ENCODE measurements at places on chromosomes 2 and 18.

DNA sequence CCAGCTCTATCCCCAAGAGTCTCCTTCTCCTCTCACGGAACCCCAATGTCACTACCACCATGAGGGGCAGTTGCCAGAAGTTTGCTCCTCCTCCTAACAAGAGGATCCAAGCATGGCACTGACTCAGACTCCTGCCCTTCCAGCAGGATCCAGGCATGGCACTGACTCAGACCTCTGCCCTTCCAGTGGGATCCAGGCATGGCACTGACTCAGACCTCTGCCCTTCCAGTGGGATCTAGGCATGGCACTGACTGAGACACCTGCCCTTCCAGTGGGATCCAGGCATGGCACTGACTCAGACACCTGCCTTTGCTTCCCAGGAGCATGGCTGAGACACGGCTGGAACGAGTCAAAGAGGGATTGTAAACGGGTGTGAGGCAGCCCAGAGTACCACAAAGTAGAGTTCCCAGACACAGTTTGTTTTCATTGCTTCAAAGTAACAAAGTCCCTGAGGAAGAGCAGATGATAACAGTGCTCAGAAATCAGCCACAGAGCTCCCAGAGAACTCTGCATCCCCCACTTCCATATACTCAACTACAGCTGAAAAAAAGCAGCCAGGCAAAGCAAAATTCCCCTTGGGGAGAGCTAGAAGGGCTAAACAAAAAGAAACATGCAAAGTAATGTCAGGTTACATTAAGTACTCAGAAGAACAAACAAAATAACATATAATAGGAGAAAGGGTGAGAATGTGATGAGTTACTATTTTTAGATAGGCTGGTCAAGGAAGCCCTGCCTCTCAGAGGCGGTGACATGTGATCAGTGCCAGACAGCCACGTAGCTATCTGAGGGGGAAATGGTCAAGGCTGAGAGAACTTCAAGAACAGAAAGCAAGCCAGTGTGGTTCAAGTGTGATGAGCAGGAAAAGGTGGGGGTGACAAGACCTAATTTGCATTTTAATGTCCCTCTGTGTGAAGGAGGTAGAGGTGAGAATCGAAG lies 3.0 kb downstream of the BUB1 start:
- peak; percentile 30 for DNase-seq

- DNase-seq: peak; percentile 31
Measured at GRCh38 chr2:206442833-206443734, at the start of gene ADAM23. Gene ADAM23 (plus strand): TSS chr2:206443532. CDS start chr2:206443867, 335 bp downstream.

- DNase-seq: peak; percentile 80
Measured at GRCh38 chr2:237282568-237283128, 131.3 kb downstream of the COL6A3 start.

DNA sequence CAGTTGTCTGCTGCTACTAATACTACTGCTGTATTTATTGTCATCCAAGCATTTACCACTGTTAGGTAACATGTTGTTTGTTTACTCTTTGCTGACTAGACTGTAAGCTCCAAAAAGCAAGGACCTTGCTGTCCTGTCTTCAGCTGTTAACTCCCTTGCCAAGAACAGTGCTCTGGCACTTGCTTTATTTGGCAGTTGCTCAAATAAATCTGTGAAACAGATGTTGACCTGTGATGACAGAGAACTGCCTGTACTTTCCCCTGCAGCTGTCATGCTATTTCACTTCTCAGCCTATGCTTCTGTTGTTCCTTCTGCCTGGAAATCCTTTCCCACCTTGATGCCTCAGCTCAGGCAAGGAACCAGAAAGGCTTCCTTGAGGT lies 181.2 kb downstream of the ATAD2B start:
- peak; percentile 84 for DNase-seq

GRCh38 chr2:218890369-218890768 lies 9.7 kb downstream of the WNT10A start:
- no peak for DNase-seq

- no peak for DNase-seq
Measured at GRCh38 chr2:149745396-149746230, 158.0 kb upstream of the MMADHC start.

- no peak for DNase-seq
Measured at GRCh38 chr2:170101789-170102188, 76.2 kb upstream of the MYO3B start.

DNA sequence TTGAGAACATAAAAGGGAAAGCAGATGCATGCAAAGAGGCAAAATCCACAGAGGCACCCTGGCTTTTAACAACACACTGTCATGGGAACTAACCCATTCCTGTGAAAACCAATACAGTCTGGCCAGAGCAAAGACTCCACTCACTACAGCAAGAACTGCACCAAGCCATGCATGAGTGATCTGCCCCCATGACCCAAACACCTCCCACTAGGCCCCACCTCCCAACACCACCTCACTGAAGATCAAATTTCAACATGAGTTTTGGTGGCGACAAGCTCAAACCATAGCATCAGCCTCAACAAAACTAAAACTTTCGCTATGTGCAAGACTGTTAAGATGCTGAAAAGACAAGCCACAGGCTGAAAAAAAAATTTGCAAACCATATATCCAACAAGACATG lies 162.8 kb downstream of the SMAD2 start:
- no peak for DNase-seq

GRCh38 chr18:58392324-58393000 lies 236.4 kb downstream of the ALPK2 start:
- peak; percentile 72 for DNase-seq

DNA sequence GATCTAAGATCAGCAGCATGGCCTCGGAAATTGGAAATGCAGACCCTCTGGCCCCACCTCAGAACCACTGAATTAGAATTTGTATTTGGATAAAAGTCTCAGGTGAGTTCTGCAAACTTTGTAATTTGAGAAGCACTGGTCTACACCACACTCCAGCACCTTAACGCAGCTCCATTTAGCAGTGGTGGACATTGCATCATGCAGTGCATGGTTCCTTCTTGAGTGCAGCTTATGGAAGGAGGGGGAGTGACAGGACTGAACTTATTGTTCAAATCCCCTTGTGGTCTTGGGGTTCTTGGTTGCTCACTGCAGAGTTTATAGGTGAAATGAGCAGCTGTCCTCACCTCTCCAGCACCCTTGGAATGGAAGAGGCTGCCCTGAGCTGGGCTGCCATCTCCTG lies 17.4 kb upstream of the STEAP3 start:
- DNase-seq: no peak

- no peak for DNase-seq
Measured at GRCh38 chr2:217953531-217953932, 49.3 kb downstream of the TNS1 start.

- DNase-seq: no peak
Measured at GRCh38 chr18:26919627-26920026, 54.1 kb upstream of the AQP4 start.

DNA sequence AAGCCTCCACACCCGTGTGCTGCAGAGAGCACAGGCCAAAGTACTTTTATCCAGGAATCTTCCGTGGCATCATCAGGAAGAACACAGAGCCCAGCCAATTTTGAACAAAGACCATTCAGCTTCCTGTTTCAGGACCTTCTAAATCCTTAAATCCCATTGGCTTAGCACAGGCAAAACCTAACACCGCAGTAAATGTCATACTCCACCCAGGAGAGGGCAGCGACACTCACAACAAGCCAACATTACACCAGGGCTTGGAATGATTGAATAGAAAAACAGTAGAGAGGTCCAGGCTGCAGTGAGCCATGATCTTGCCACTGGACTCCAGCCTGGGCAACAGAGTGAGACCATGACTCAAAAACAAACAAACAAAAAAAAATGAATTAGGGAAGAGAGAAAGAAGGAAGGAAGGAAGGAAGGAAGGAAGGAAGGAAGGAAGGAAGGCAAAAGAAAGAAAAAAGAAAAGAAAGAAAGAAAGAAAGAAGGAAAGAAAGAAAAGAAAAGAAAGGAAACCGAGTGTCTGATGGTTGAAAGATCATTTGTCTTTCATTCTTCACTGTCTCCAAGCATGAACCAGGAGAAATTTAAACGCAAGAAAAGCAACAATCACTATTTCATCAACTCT lies 144.6 kb upstream of the SATB2 start:
- no peak for DNase-seq

DNA sequence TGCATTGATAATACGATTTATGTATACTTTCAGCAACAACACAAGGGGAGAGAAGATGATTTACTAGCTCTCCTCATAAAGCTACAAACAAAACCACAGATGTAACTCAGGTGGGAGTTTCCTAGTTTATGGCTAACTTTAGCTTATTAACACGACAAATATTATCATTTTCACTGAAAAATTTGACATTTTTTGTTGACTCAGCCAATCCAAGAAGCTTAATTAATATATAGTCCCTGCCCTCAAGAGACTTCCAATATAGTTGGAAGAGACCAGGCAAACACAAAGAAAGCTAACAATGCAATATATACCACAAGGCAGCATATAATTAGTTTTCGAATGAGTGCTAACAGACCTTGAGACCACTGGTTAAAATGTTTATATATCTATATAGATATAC lies 775 bp downstream of the WDR12 start:
- DNase-seq: no peak

DNA sequence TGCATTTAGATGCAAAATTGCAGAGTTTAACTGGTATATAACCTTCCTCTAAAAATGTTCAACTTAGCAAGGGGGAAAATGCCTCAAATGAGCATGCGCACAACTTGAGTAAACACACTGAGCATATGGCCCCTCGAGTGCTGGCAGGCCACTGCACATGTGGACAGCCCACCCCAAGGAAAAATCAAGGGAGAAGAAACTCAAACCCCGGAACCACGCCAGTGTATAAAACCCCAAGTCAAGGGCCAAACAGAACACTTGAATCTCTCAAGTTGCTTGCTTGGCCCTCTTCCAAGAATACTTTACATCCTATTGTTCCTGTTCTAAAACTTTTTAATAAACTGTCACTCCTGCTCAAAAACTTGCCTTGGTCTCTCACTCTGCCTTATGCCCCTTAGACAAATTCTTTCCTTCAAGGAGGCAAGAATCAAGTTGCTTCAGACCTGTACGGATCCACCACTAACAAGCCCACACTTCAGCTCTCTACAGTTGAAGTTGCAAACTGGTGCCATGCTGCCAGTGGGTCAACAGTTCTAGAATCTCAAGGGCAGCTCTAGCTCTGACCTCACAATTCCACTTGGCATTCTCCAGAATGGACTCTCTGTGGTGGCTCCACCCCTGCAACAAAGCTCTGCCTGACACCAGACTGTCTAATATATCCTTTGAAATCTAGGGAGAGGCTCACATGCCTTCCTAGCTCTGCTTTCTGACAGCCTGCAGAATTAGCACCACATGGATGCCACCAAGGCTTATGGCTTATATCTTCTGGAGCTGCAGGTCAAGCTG lies 38.9 kb downstream of the HIBCH start:
- DNase-seq: no peak

- DNase-seq: no peak
Measured at GRCh38 chr18:60123031-60123430, 223.2 kb downstream of the PMAIP1 start.

DNA sequence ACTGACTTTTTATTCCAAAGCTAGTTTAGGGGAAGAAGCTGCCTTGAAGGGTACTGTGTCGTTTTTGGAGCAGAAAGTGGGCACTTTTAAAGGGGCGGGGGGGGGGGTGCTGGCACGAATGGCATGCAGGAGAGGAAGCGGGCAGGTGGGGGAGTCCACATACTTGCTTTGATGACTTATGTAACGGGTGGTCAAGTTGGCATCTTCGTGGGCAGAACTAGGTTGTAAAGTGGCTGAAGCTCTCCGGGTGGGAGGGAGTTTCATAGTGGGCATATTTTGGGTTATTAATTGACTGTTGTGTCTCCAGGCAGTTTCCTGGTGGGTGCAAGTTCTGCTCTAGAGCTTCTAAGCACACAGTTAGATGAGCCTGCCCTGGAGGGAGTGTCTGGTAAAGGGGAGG lies 19.9 kb downstream of the PCARE start:
- no peak for DNase-seq

DNA sequence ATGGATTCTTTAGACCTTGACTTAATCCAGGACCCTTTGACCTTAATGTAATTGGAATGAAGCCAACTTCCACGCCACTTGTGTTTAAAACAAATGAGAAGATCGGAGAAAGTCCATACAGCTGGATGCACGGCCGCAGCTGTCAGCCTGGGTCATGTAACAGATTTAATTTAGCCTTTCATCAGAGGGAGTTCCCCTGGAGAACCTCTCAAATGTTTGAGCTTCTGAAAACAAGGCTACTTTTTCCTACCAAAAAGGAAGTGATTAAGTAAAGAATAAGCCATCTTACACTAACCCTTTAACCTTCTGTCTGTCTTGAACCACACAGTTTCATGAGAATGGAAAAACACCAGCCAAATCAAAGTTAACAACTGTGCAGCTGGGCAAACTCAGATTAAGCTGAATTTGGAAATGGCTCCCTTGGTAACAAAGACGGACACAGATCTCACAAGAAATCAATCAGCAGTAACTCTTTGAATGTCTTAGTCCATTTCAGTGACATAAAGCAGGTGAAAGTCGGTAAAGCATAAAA lies 103.6 kb downstream of the DOCK10 start:
- no peak for DNase-seq

- DNase-seq: no peak
Measured at GRCh38 chr2:178496049-178496448, 15.8 kb downstream of the PLEKHA3 start.

- no peak for DNase-seq
Measured at GRCh38 chr2:99255491-99256318, at the start of gene LYG2. Gene LYG2 (minus strand): TSS chr2:99255666. CDS start chr2:99254260, 1,406 bp downstream.

DNA sequence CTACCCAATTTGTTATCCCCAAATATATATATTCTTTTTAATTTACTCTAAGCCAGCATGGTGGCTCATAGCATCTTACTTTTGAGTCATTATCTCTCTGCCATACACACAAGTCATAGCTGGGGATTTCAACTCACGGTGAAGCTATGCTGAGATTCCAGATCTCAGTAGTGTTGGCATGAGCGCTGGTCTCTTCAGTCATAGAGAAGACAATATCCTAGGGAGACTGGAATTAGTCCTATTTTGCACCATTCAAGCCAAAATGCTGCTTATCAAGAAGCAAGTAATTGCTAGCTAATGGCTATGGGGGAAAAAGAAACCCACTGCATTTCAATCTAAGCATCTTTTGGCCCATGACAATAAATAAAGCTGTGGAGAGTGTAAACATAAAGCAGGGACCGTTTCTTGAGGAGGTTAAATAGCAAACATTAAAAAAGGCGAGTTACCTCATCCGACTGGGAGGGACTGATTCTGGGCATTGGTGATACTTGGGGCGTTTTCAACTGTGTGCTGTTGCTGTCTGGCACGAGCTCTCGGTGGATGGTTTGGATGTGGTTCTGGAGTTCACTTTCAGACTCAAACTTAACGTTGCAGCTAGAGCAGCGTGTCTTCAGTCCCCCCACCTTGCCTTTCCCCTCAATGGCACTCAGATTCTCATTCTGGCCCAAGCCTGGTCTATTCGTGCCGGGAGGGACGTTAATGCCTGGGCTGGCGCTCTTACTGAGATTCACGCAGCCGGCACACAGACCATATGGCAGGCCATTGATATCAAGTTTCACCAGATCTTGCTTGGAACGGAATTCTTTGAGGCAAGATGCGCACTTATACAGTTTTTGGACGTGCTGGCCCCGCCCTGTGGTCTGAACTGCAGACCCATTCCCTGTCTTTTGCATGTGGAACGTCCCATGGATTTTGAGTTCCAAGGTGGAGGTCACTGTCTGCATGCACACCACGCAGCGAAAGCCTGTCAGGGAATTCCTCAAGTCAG lies 127.8 kb downstream of the ZNF521 start:
- no peak for DNase-seq

GRCh38 chr2:188668017-188668680 lies 306.0 kb upstream of the COL3A1 start:
- peak; percentile 83 for DNase-seq
